SHP77 (cell line): ENCODE measurements at places on chromosomes 11 and 22.
A peak's percentile ranks its signal among the peaks of the same experiment; 100 is the strongest.

DNA sequence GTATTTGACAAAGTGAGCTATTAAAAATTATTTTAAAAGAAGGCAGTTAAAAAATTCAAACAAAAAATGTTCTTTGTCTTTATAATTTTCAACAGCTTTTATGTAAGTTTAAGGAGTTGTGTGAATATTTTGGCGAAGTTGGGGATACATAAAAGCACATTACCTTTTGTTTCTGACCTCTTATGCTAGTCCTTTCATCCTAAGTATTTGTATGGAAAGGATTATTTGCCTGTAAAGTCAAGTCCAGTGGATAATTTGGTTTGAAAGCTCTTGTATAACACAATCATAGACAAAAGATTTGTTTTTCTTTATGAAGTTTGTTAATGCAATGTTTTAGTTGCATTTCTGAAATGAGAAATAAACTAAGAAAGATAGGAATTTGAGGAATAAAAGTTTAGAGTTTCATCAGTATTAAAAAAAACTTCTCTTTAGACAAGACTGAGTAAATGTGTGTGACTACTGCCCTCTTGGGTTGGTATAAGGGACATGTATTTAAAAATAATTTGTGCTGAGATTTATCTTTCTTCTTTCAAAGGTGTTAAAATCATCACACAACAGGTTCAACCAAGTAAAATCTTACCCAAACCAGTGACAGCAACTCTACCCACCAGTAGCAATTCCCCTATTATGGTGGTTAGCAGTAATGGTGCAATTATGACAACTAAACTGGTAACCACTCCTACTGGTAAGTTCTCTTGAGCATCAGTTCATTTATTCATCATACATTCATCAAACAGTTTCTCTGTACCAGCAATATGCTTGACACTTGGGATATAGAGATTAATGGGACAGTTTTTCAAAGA, 68.2 kb downstream of the EMSY start:
- DNase-seq, result no peak

DNA sequence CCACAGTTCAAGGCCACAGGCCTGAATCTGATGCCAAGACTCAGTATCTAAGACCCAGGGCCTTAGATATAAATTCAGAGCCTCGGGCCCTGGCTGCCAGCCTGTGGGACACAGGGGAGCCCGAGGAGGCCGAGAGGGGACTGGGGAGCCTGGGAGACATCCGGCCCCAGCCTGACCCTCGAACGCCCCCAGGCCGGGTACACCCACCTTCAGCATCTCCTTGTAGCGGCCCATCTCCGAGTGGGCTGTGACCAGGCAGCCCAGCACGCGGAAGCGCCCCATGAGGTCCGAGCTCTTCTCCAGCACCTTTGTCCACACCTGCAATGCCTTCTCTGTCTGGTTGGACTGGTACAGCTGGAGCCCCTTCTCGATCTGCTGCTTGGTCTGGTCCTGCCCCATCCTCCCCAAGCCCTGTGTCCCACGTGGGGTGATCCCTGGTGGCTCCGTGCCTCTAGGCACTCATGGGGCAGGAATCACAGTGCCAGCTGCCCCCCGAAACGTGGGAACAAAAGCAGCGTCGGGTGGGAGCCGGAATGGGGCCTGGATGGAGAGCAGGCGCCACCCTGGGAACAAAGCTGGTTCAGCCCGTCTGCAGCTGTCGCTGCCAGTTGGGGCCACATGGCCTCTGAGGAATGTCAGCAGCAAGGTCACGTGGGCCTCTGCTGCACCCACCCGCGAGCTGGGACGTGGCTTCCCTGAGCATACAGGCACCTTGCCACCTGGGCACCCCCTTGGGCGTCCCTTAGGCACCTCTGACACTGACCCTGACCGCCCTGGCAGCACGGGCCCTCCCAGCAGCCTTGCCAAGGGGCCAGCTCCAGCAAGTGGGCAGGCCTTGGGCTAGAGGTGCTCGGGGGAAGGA, at the start of gene RAPSN:
Gene RAPSN (minus strand): TSS at position 571 of the 862 bp plus-strand sequence. CDS start 172 bp downstream, at position 399.
- DNase-seq, result no peak

DNA sequence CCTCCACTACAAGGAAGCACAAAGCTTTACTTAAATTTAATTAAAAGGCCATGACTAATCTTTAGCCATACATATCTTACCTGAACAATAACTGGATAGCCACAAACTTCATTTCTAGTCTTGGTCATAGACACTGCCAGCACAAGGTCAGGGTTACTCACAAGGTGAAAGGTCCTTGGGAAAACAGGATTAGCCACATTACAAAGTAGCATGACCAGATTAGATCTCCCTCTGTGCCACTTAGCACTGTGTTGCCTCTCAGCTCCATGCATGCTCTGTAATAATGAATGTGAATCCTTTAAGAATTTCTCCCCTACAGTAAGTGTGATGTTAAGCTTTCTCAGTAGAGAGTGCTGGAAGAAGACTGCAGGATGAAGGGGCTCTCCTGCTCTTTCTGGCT, 325.1 kb upstream of the MPPED2 start:
- no peak for DNase-seq

DNA sequence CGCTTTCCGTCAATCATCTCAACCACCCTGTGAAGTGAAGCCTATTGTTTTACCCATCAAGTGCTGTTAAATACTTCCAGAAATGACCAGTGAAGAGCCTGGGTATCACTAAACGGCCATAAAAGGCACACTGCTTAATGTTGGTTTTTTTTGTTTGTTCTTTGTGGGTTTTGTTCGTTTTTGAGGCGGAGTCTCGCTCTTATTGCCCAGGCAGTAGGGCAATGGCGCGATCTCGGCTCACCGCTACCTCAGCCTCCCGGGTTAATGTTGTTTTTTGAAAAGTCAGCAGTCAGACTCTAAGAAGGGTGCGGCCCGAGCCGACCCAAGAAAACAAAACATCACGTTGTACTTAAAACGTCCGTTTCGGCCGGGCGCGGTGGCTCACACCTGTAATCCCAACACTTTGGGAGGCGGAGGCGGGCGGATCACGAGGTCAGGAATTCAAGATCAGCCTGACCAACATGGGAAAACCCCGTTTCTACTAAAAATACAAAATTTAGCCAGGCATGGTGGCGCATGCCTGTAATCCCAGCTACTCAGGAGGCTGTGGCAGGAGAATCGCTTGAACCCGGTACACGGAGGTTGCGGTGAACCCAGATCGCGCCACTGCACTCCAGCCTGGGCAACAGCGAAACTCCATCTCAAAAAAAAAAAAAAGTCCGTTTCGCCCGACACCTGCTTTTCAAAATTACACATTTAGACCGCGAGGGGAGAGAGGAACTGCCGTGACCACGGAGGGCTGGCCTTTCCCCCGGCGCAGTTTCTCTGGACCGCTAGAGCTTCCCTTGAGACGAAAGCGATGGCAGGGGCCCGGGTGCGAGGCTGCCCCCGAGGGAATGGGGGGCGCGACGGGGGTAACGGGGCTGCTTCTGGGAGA, 714 bp downstream of the CD59 start:
- DNase-seq, result peak; percentile 36

DNA sequence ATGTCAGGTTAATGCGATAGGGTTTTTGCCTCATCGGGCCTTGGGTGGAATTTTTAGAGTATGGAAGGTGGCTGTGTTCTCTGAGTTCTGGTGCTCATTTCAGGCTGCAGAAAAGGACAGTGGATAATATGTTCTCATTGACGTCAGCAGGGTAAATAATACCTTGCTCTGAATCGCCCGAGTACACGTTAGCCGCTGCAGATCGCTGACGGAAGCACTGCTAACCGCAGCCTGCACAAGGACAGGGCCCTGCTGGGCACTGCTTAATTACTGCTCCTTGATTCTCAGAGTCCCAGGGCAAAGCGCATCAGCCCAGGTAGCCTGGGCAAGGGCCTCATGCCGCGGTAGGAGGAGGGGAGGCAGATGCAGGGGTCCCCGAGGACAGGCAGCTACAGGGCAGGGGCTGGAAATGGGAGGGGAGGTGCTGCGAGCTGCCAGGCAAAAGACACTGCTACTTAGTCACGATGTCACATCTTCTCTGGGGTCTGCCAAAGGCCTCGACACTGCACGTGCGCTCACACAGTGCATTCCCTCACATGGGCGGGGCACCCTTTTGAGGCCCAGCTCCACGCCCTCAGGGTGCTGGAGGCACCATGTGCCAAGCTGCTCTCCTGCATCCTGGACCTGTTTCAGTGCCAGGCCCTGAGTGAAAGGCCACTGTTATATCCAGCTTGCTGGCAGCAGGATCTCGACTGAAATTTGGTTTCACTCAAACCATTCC, 35.2 kb downstream of the PPP2R1B start:
- peak; percentile 91 for DNase-seq

DNA sequence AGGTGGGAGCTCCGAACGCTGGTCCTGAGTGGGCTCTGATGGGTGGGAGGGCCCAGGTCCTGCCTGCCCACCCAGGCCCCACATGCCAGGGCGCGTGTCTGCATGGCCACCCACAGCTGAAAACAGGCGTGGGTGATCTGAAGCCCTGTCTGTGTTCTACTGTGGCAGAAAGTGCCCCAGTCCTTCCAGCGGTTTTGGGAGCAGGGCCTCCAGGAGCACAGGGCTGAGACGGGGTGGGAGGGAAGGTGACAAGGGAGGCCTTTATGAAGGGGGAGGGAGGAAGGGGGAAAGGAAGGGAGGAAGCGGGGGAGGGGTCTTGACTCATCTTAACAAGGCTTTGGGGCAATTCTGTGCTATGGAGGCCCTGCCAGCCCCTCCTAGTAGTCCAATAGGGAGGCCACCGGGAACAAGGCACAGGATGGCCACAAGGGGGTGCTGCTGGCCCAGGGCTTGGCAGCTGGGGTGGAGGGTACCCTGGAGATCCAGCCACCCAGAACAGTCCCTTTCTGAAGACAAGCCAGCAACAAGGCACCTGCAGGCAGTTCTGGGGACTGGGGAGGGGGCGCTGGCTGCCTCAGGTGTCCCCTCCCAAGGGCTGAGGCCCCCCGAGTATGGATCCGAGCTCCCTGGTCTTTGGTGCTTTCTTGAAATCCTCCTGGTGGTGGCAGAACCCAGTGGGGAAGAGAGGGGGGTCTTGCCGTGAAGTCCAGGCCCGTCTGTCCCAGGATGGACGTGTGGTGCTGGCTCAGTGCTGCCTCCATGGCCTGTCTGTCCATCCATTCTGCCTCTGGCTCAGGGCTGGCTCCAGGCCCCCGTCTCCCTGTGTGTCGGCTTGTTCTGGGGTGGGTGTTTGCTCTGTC, 6.3 kb upstream of the FADS3 start:
- DNase-seq, result peak; percentile 63

DNA sequence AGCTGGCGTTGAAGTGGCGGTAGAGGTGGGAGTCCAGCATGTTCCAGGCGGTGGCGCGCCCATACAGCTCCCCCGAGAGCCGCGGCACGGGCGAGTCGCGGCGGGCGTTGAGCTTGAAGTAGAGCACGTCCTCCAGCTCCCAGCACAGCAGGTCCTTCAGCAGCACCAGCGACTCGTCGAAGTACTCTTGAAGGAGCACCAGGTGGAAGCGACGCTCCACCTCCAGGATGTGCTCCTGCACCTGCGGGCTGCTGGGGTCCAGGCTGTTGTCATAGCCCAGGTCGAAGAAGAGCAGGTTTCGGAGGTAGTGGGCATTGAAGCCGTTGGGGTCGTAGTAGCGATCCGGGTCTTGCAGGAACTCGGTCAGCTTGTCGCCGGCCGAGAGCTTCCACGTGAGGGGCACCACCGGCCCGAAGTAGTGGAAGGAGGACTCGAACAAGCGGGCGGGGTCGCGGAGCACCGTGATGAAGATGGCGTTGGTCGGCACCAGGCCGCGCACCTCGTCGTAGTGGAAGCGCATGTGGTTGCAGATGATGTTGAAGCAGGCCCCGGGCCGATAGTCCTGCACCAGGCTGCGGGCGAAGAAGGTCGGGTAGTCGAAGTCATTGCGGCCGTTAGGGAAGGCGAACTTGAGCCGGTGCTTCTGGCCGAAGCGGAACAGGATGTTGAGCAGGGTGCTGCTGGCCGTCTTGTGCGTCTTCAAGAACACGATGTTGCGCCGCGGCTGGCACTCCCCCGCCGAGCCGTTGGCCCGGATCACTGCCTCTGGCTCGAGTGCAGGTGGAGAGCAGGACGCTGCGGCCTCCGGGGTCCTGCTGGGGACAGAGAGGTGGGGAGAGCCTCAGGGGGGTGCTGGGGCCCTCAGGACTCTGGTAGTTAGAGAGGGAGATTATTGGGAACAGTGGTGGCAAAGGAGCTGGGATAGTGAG, 9.0 kb upstream of the SEC14L6 start:
- DNase-seq, result no peak

- no peak for DNase-seq
Observed at GRCh38 chr22:45429424-45429823, 15.9 kb downstream of the RIBC2 start.
